AG08395 (cell line): ENCODE measurements at places on chromosomes 2 and 18.

GRCh38 chr2:168434146-168434545 is 21.9 kb upstream of the CERS6 start:
- no peak for DNase-seq

- DNase-seq = no peak
Observed at GRCh38 chr18:36901277-36901701, 72.4 kb downstream of the KIAA1328 start.

GRCh38 chr2:153235516-153235915 is 243.0 kb downstream of the RPRM start:
- DNase-seq = no peak

DNA sequence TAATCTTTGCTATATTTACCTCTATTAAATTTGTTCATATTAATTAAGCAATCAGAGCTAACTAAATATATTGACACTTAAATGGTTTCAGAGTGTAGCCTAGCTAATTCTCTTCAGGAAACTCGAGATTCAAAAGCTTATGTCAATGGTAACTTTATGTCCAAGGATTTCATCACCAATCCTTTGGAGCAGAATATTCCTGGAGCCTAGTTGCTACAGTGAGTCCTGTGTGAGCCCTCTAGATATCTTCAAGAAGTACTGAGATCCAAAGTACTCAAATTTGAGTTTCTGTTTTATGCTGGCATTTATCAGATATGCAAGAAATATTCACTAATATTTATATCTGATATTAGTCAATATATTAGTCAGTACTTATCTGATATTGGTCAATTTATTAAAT is 31.3 kb downstream of the DTNA start:
- no peak for DNase-seq
